ENCODE measurements at places on chromosomes 1 and 21.

- peak; percentile 52 for DNase-seq
Observed at GRCh38 chr1:153677718-153678518, 570 bp upstream of the NPR1 start.

DNA sequence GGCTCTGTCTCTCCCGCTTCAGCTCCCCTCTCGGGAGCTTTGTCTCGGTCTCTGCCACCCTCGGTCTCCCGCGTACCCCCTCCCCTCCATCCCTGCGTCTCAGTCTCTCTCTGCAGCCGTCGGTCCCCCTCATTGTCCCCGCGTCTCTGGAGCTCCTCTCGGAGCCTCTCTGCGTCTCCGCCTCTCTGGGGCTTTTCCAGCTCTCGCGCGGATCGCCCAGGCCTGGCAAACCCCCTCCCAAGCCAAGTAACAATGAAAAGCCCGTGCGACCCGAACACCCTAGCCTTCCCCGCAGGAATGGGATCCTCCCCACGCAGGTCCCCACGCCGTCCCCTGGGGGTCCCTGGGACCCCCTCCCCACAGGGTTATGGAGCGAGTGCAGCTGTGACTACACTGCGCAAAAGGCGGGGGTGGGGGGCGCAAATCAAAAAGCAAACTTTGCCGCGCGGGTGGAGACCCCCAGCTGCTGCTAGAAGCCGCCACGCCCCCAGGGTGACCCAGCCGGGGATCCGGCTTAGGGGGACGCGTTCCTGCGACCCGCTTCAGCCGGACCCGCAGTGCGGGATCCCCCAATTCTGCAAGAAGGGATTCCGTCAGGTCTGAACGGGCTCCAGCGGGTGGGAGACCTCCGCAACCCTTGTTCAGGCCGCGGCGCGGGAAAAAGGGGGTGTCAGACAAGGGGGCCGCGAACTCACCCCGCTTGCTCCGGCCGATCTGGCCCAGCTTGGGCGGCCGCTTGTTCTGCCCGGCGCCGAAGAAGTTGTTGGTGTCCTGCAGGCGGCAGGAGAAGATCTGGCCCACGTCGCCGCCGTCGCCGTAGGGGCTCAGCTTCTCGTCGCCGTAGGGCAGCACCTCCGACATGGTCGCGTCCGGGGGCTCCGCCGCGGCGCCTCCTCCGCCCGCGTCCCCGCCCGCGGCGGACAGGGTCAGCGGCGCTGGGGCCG is 1.2 kb downstream of the CAMK2N1 start:
- no peak for DNase-seq

DNA sequence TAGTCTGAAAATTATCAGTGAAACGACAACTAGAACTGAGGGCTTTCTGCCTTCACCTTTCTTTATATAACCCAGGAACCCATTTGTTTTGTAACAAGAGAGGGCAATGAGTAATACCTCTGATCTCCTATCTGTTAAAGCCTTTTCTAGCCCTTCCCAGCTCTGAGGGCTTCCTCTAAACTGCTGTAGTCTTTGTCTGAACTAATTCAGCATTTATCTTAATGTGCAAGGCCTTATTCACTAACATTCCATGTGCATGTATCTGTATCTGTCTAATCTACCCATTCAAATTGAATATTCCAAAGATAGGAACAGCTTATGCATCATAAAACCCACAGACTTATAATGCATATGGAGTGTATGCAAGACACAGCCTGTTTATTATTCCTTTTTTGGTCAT is 167.1 kb downstream of the LYPLAL1 start:
- DNase-seq, result no peak

- no peak for DNase-seq
Observed at GRCh38 chr1:197150336-197151005, 4.0 kb upstream of the ASPM start.

GRCh38 chr1:155063550-155064110 is at the start of gene EFNA4:
Gene EFNA4 (plus strand): TSS chr1:155063740. CDS start chr1:155063824, 84 bp downstream.
- DNase-seq, result peak; percentile 86

GRCh38 chr1:197424380-197424779 is 156.3 kb downstream of the CRB1 start:
- no peak for DNase-seq

- no peak for DNase-seq
Observed at GRCh38 chr1:26155370-26156284, 3.3 kb upstream of the FAM110D start.

DNA sequence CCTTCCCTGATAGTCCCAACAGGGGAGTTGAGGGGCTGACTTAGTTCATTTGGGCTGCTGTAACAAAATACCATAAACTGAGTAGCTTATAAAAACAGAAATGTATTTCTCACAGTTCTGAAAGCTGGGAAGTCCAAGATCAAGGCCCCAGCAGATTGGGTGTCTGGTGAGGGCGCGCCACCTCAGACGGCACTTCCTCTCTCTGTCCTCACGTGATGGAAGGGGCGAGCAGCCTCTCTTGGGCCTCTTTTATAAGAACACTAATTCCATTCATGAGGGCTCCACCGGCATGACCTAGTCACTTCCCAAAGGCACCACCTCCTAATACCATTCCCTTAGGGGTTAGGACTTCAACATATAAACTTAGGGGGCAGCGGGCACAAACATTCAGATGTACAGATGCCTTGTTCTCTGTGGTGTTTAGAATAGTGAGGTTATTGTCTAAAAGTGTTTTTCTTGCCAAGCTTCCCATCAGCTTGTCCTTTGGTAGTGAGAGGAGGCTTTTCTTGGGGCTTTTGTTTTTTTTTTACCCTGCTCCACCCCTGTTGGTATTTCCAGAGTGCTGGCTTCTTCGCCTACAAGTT is 20.3 kb downstream of the NIPAL3 start:
- no peak for DNase-seq

- DNase-seq, result no peak
Observed at GRCh38 chr1:84257617-84258016, 43.9 kb upstream of the SAMD13 start.

- no peak for DNase-seq
Observed at GRCh38 chr1:61518670-61519400, 206.1 kb downstream of the TM2D1 start.

DNA sequence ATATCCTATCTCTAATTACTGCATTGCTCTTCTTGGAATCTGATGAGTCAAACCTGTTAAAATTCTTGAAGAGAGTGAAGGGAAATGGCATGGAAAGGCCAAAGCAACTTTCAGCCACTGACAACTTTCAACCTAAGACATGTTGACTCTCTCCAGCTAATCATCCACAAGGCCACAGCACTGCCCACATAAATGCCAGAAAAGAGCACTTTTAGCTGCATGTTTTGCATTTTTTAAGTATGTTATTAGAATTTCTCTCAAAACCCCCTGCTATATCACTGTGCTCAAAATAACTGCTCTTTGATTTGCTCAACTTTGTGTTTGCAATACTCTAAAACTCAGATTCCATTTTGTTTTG is 352.5 kb downstream of the ADGRL2 start:
- DNase-seq, result no peak

DNA sequence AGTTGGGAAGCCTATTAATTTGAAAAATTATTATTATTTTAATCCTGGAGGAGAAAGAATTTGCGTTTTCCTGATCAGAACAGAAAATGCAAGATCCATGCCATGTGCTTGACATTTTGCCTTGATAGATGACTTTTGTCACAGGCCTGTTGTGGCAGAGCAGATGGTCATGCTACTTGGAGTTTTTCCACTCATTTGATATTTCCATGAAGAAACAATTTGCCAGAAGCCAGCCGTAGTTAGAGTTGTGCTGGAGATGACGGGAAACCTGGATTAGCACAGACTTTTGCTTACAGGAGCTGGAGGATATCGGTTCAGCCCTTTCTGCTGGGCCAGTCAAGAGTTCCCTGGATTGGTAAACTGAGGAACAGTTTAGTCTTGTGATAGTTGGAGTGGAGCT is 3.2 kb downstream of the RCAN3 start:
- no peak for DNase-seq

DNA sequence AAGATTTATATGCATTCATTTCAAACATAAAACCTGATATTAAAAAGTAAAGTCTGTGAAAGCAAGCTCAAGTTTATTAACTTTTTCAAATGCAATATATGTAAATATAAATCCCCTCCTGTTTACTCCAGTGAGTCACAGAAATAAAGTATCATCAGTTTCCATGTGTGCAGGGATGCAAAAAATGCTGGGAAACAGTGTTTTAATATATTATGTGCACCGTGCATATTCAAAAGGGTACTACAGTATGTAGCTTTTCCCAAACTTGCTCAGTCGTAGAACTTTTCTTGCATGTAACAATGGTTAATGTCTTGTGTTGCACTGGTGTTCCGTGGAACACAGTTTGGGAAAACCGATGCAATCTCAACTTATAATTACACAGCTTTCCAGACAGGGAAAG is 60.7 kb downstream of the CCDC185 start:
- no peak for DNase-seq

GRCh38 chr1:188432427-188432826 is 1603.7 kb downstream of the PLA2G4A start:
- no peak for DNase-seq

DNA sequence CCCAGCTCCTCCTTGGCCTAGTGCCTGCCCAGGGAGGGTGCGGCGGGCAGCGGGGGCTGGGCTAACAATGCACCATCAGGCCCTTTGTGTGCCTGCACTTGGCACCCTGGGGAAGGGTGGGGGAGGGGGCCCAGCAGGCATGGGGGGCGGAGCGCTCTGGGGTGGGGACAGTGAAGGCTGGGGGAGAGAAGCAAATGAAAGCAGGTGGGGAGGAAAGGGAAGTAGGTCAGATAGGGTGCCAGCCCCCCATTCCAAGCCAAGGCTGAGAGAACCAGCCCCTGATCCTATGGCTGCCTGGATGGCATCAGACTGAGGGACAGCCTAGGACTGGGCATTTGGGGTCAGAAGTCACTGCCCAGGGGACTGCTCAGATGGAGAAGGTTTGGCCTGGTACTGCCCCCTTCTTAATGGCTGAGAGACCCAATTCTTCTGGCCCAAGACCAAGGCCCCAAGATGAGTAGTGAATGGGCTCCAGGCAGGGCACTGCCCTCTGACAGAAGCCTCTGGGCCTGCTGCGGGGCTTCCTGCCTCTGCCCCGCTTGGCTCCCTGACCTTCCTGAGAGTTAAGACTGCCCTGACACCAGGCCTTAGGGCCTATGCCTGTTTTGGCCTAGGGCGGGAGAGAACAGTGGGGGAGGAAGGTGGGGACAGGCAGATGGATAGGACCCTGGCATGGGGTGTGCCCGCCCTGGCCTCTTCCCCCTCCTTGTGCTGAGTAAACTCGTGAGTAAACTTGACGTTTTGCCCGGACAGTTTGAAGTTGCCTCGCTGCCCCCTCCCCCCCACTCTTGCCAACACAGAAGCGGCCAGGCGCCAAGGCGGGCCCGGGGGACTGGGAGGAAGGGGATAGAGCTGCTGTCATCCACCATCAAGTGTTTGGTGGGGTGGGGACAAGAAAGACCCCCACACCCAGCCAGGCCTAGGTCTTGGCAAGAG is 2.7 kb downstream of the ZBTB7B start:
- peak; percentile 31 for DNase-seq

DNA sequence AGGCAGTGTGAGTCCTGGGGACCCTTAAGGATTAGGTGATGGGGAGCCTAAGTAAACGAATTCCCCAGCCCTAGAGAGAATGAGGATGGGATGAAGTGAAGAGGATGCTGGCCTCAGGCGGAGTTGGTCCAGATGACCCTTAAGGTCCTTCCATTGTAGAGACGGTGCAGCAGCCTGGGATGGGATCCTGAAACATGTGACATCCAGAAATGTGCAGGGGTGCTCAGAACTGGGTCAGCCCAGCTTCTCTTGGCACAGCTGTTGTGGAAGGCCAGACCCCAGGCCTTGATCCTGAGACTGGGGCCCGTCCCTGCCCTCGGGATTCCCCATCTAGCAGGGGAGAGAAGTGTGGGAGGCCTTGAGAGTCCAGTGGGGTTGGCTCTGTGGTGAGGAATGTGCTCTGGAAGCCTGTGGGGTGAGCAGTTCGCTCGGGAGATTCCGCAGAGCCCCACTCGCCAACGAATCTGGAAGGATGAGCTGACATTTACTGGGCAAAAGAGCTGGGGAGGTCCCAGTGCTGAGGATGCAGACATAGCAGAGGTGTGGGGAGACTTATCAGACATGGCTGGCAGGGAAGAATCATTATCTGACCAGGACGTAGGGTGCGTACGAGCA is 28.1 kb downstream of the A3GALT2 start:
- DNase-seq, result no peak

- DNase-seq, result no peak
Observed at GRCh38 chr1:59672851-59673572, 141.7 kb upstream of the HOOK1 start.

DNA sequence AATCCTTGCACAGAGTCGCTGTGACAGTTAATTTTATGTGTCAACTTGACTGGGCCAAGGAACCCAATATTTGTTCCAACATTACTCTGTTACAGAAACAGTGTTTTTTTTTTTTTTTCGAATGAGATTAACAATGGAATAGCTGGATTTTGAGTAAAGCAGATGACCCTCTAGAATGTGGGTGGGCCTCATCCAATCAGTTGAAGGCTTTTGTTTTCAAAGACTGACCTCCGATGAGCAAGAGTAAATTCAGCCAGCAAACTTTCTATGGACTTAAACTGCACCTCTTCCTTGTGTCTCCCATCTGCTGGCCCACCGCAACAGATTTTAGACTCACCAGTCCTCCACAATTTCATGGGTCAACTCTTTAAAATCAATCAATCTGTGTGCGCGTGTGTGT is 17.0 kb downstream of the CRYZ start:
- DNase-seq, result no peak

DNA sequence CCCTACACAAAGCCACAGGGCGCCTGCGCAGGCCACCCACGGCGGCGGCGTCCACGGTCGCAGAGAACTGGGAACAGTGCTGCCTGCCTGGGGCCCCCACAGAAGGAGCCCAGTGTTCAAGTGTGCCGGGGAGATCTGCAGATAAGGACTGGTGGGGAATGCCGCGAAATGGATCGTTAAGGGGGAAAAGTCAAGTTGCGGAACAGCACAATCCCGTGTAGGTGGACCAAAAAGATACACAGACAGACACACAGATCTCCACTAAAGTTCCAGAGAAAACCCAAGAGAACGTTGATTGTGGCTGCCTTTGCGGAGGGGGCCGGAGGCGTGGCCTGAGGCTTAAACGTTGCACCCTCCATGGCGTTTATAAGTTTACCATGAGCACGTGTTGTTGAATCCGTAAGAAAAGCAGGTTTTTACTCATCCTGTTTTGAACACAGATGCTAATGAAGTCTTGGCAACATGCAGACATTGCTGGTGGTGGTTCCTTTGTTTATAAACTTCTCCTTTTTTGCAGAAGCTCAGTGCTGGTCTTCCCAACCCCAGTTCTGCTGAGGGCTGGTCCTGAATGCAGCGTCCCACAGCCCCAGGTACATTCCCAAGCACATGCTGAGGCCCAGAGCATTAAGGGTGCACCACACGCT is 4.1 kb downstream of the SPATC1L start:
- no peak for DNase-seq

GRCh38 chr1:79369091-79369490 is 362.6 kb upstream of the ADGRL4 start:
- DNase-seq, result no peak

- DNase-seq, result no peak
Observed at GRCh38 chr1:226655251-226656163, 83.6 kb downstream of the ITPKB start.

GRCh38 chr1:19815801-19816736 is 986 bp upstream of the RNF186 start:
- no peak for DNase-seq

- DNase-seq, result no peak
Observed at GRCh38 chr1:212212906-212213305, 72.3 kb upstream of the PPP2R5A start.

GRCh38 chr1:214636436-214636835 is 33.4 kb downstream of the CENPF start:
- DNase-seq, result no peak

- peak; percentile 25 for DNase-seq
Observed at GRCh38 chr1:41683681-41684500, 199.4 kb upstream of the EDN2 start.

Data from stimulated activated CD4-positive, alpha-beta T cell treated with anti-CD3 and anti-CD28 coated beads, Interleukin-4, amount 100 ng/mL, for 24 hours (primary cell).